ENCODE measurements at places on chromosomes 2 and 18.

DNA sequence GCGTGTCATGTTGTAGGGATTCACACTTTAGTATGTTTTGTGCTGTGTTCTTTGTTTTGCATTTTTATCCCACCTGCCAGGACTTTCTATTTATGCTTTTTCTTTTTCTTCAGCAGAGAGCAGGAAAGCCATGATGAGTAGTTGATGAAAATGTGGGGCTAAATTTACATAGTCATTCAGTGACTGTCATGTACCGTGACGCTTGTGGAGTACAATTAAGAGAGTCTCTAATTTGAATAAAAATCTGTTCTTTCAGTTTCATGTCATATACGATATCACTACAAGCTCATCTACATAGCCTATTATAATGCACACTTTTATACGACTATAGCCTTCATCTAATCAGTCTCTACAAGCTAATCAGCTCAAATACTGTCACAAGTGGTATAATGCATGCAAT lies 112.7 kb upstream of the SPATS2L start:
- no peak for DNase-seq

GRCh38 chr2:68863996-68864395 lies 7.2 kb downstream of the BMP10 start:
- no peak for DNase-seq

DNA sequence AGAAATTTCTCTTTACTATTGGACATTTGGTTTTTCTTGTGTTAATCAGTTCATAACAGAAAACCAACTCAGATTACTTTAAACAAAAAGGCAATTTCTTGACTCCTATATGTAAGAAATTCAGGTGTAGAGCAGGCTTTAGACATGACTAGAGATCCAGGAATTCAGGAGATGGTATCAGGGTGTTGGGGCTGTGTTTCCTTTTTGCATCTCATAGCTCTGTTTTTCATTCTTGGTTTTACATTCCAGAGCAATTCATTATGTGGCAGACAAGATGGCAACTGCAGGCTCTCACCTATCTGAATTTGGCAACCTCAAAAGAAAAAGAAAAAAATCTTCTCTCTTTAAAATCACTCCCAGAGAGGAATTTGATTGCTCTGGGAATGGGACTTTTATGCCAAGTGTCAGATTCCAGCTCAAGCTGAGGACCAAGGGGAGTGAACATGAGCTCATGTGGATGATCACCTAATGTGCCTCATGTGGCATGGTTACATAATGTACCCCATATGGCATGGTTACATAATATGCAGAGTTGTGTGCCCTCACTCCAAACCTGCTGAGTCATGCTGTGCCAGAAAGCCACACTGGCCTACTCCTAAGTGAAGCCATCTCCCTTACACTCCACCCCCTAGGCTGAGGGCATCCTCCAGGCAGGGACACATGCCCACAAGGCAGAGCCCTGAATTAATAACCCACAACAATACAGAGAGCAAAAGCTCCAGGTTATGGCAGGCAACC lies 282.7 kb downstream of the MBD2 start:
- no peak for DNase-seq

DNA sequence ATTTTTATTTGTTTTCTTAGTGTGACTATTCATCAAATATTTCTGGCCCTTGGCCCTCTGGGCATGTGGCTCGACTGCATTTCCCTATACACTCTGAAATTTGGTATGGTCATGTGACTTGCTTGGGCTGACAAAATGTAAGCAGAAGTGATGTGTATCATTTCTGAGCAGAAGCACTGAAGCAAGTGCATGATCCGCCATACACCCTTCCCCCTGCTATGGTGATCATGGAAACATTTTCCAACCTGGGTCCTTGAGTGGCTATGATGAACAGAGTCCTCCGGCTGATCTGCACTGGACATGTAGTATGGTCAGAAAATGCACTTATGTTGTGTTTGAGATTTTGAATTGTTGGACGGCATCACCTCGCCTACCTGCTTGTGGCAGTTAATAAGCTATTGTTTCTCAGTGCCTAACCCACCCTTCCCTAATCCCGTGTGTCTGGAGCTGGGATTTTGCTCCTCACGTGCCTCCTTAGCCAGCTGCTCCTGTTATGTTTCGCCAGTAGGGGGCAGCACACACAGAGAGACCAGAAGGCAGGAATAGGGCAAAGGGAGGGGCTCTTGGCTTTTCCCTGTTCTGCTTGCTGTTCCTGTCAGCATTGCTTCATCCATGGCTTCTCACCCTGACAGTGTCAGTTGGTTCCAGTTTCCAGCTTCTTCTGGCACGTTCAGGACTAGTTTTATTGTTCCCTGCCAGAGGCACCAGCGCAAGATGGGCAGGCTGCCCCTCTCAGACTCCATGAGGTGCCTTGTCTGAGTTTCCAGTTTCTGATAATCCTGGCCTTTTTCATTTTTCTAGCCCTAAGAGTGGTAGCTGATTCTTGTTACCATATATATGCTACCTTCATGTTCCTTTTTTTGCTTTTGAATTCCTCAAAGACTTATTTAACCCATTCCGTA lies 207.4 kb downstream of the ARL6IP6 start:
- no peak for DNase-seq

DNA sequence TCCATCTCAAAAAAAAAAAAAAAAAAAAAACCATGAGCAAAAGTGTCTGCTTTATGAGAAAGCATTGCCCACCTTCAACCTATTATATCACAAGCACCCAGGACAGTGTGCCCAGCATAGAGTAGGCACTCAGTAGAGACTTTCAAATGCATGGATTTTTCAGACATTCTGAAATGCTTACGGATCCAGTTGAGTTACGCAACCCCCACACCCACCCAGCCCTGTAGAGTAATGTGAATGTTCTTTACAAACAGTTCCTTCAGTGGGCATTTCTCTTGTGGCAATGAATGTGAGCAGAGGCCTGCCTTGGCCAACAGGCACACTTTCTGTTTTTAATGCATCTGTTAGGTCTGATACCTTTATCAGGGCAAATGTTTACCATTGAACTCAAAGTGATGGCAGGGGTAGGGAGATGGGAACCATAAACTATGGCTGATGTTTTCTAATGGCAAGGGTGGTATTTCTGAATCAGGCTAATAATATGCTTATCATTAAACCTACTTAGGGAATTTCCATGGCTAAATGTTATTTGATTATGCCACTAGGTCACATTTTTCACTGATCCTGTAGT lies 65.0 kb upstream of the RPL31 start:
- DNase-seq: no peak

DNA sequence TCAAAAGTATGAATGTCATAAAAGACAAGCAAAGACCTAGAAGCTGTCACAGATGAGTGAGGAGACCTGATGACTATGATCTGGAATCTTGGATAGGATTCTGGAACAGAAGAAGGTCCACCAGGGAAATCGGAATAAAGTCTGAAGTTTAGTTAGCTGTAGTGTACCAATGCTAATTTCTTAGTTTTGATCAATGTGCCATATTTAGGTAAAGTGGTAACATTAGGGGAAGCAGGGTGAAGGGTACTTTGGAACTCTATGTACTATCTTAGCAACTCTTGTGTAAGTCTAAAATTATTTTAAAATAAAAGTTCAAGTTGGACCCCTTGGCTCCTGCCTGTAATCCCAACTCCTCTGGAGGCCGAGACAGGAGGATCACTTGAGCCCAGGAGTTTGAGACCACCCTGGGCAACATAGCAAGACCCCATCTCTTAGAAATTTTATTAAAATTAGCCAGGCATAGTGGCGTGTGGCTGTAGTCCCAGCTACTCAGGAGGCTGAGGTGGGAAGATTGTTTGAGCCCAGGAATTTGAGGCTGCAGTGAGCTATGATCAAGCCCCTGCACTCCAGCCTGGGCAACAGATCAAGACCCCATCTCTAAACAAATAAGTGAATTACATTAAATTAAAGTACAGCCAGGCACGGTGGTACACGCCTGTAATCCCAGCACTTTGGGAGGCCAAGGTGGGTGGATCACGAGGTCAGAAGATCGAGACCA lies 35.9 kb upstream of the EFHD1 start:
- DNase-seq: no peak

DNA sequence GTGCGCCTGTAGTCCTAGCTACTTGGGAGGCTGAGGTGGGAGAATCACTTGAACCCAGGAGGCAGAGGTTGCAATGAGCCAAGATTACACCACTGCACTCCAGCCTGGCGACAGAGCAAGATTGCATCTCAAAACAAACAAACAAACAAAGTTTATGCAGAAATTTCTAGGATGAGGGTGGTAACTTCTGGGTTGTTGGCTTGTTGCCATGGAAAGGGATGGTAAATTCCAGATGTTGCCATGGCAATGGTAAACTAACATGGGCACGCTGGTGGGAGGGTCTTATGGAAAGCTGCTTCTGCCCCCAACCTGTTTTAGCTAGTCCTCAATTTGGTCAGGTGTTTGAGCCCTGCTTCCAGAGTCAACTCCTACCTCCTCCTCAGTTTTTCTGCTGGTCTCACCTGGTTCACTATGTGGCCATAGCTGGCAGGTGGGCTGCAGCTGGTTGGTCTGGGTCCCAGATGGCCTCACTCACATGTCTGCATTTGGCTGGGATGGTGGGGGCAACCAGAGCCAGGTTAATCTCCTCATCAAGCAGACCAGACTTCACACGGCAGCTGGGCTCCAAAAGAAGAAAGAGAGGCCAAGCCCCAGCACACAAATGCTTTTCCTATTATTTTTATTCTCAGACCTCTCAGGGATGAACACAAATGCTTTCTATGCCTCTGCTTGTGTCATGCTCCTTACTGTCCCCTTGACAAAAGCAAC lies 26.6 kb upstream of the TEX44 start:
- no peak for DNase-seq

- peak; percentile 56 for DNase-seq
Measured at GRCh38 chr2:85436836-85437487, 18.4 kb downstream of the SH2D6 start.

GRCh38 chr18:3062798-3063680 lies 50.1 kb upstream of the LPIN2 start:
- no peak for DNase-seq

- no peak for DNase-seq
Measured at GRCh38 chr2:143175438-143175837, 46.2 kb downstream of the ARHGAP15 start.

DNA sequence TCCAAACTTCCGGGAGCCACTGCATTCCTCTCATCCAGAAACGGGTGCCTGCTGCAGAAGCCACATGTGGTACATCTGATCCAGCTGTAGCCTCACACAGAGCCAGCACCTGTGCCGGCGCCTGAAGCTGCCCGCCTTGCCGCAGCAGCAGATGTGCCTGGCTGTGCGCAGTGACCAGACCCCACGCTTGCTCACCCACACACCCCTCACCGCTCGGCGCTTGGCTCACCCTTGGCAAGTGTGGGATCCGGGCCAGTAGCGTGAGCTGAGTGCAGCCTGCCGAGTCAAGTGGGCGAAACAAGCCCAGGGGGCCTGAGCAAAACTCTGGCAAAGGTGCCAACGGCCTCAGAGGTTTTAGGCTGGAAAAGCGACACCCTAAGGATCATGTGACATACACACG lies 220.1 kb upstream of the TMEFF2 start:
- DNase-seq: no peak

DNA sequence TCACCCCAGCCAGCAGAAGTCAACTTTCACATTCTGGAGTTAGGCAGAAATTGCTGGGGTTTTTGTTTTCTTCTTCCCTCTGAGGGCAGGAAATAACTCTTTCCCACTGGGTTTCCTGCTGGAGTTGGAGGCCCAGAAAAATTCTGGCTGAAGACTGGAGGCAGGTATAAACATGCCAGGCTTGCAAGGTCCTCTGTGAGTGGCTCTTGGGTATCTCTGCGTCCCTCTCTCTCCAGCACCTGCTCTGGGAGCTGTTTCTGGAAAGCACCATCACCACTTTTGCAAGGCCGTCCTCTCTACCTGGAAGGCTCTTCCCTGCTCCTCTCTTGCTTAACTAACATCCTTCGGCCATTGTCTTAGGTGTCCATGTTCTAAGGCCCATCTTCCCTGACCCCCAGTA lies 91.0 kb downstream of the MCFD2 start:
- DNase-seq: no peak

DNA sequence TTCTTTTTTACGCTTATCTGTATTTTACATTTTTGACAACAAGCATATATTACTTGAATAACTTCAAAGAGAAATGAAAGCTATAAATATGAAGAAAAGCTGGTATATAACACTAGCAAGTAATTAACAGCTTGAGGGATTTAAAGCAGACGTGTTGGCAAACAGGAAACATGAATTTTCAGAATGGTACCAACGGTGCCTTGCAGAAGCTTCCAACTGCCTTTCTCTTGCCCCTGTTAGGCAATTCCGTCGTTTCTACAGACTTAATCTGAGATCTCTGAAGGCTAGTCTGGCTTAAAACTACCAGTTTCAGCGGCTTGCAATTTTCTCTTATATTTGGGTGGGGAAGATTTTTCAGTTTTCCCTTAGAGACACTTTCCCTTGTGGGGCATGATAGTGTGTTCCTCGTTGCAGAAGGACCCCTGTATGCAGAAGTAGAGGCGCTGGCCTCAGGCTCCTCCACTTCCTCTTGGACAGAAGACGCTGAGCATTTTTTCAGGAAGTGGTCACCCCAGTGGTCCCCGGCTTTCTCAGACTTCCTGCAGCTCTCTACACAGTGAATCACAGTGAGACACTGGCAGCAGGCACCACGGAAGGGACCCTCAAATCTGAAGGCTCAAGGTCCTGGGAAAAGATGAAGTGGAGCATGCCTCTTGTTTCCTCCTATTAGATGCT lies 56.2 kb upstream of the SLC16A14 start:
- no peak for DNase-seq

GRCh38 chr18:7596147-7596546 lies 29.0 kb downstream of the PTPRM start:
- DNase-seq: no peak

- DNase-seq: no peak
Measured at GRCh38 chr18:58993260-58993659, 128.6 kb downstream of the ZNF532 start.

DNA sequence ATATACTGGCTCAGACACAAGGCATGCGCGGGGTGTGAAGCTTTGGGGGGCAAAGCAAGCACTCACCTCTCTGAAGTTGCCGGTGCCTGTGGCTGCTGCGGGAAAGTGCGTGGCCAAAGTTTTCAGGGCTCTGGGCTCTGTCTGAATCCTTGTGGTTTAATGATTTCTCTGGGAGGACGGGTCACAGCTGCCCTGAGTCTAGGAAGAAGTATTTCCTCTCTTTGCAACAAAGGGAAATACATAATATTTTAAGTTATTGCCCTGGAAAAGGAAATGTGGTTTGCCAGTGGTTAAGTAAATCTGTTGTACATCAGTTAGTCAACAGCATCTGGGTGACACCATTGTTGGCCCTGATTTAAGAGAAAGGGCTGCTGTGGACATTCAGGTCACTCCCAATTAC lies 56.7 kb upstream of the ZDBF2 start:
- no peak for DNase-seq

GRCh38 chr2:130776550-130776949 lies 21.2 kb downstream of the AMER3 start:
- peak; percentile 12 for DNase-seq

GRCh38 chr2:86552889-86553288 lies 10.4 kb downstream of the CHMP3 start:
- no peak for DNase-seq

Data from DMS79 treated with DMSO at 0.1 percent for 48 hours (cell line).